Stimulated activated CD8-positive, alpha-beta memory T cell treated with anti-CD3 and anti-CD28 coated beads, Interleukin-15, amount 100 ng/mL, for 4 hours (primary cell): ENCODE measurements at places on chromosomes 6 and 20.
A peak's percentile ranks its signal among the peaks of the same experiment; 100 is the strongest.

- DNase-seq = peak; percentile 46
Measured at GRCh38 chr20:36574366-36575135, 1.2 kb downstream of the TGIF2 start.

- no peak for DNase-seq
Measured at GRCh38 chr20:55649254-55649653, 356.1 kb downstream of the CBLN4 start.

- no peak for DNase-seq
Measured at GRCh38 chr6:47977314-47977713, 133.7 kb downstream of the PTCHD4 start.

- DNase-seq = no peak
Measured at GRCh38 chr6:13807696-13808095, 6.7 kb downstream of the MCUR1 start.

- DNase-seq = no peak
Measured at GRCh38 chr6:6105472-6106036, 98.8 kb upstream of the NRN1 start.

- DNase-seq = no peak
Measured at GRCh38 chr20:19047040-19047950, 165.1 kb upstream of the SLC24A3 start.

DNA sequence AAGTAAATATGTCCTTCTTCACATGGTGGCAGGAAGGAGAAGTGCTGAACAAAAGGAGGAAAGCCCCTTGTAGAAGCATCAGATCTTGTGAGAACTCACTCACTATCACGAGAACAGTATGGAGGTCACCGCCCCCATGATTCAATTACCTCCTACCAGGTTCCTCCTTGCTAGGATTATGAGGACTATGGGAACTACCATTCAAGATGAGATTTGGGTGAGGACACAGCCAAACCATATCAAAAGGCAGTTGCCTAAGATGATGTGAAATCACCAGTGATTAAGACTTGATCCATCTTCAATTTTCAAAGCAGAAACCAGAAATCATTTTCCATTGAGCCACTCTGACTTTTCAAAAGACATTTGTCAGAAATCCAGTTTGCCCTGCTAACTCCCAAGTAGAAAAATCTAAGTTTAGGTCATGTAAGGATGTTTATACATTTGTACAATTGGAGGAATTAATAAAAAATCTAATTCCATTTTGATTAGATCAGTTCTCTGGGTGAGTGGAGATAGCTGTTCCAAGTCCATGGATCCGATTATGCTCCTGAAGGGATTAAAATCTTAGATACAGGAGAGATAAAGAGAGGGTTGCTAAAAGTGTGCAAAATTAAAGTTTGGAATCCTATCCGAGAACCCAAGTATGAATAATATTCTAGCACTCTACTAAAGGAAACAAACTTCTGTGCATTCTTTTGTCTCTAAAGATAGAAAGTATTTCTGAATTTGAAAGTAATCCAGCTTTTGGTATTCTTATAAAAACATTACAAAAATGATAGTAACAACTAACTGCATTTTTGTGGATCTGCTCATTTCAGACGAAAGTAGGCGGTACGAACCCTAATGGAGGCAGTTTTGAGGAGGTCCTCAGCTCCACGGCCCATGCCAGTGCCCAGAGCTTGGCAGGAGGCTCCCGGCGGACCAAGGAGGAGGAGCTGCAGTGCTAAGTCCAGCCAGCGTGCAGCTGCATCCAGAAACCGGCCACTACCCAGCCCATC is 39.5 kb downstream of the HDDC2 start:
- no peak for DNase-seq

- DNase-seq = no peak
Measured at GRCh38 chr6:28766426-28766825, 157.4 kb downstream of the TRIM27 start.

DNA sequence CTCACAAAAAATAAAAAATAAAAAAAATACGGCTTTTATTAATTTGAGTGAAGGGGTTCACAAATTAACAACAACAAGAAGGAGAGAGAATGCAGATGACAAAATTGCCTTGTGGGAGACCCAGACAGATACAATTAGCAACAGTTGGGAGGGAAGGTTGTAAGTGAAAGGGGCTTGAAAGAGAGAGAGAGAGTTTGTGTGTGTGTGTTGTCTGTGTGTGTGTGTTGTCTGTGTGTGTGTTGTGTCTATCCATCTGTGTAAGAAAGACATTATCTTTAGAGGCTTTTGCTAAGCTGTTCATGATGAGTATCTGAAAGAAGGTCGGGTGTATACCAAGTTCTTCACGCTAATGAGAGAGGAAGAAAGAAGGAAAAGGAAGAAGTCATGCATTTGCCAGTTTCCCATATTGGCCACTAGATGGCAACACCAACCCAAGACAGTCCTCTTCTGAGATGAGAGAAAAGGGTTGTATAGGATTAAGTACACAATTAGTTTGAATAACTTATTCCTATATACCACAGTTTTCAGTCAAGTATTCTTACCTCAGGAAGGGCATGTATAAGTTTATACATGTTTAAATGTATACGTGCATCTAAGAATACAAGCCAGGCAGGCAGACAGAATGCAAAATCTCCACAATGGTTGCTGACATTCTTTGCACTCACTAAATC is 63.7 kb upstream of the CD2AP start:
- DNase-seq = no peak

DNA sequence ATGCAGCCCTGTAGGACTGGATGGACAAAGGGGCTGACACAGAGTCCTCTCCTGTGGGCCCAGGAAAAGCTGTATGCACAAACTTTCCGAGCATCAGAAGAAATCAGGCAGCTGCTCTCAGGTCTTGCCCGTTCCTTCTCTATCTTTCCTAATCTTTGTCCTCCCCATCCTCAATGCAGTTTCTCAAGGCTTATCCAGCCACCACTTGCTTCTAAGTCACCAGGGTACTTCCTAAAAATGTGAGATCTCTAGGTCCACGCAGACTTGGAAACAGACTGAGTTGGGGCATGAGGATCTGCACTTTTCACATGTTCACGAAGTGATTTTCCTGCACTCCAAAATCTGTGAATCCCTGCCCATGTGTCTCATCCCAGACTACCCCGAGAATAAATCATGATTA is 394.5 kb upstream of the SLC35B3 start:
- DNase-seq = no peak

- no peak for DNase-seq
Measured at GRCh38 chr20:57835074-57835452, 125.2 kb upstream of the PMEPA1 start.

DNA sequence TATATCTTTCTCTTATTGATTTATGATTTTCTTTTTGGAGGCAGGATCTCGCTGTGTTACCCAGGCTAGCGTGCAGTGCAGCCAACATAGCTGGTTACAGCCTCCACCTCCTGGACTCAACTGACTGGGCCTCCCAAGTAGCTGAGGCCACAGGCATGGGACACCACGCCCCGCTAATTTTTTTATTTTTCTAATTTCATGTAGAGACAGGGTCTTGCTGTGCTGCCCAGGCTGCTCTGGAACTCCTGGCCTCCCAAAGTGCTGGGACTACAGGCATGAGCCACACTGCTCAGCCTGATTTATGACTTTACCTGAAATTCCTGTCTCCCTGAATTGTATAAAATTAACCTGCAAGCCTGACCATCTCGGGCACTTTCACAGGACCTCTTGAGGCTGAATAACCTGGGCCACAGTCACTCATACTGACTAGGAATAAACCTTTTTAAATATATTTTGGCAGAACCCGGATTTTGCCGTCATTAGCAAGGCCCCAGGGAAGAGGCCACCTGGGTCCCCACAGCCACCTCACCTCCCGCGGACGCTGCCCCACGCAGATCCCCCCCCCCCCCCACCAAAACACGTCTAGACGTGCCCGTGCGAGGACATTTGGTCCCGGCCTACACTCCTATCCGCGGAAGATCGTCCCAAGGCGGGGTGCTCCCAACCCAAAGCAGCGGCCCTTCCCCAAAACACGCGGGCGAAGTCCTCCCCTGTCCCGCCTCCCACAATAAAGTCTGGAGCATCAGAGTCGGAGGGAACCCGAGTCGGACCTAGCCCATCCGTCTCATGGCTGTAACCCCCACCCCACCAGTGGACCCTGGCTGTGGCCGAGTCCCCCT is 902 bp downstream of the ZNF337 start:
- DNase-seq = no peak
